Activated T-cell treated with anti-CD3 and anti-CD28 coated beads, Interleukin-2, amount 50 U/mL, for 72 hours (primary cell): ENCODE measurements at places on chromosomes 3 and 15. TPM values are rescaled to one million over a fixed set of nuclear protein-coding genes. Genes with fewer than 3 reads are reported as not detected.

GRCh38 chr15:36914960-36915808, 185.2 kb downstream of the MEIS2 start:
- H3K27me3 ChIP-seq: no peaks in the 10 kb centered on the region
- no peaks in the 10 kb centered on the region for H3K4me1 ChIP-seq
- H3K36me3 ChIP-seq: no peaks in the 10 kb centered on the region

GRCh38 chr15:28900041-28900891, 14.5 kb downstream of the APBA2 start:
- no peak overlapping the region for H3K4me3 ChIP-seq
- H3K27me3 ChIP-seq: no peaks in the 10 kb centered on the region
- peak overlapping the region; percentile 26 for H3K27ac ChIP-seq
- DNase-seq: no peak

The ARPIN gene
- not detected for total RNA-seq

The MESP2 gene
- not detected for total RNA-seq

GRCh38 chr15:58284293-58284692, 146.1 kb downstream of the AQP9 start:
- H3K4me1 ChIP-seq: peaks cover 10% of the 10 kb centered on the region
- H3K27ac ChIP-seq: no peak overlapping the region
- no peaks in the 10 kb centered on the region for H3K27me3 ChIP-seq
- H3K4me3 ChIP-seq: no peak overlapping the region
- DNase-seq: no peak

- H3K36me3 ChIP-seq: no peaks in the 10 kb centered on the region
- H3K4me1 ChIP-seq: peaks cover 21% of the 10 kb centered on the region
- H3K27me3 ChIP-seq: peaks cover 57% of the 10 kb centered on the region
- H3K4me3 ChIP-seq: peak overlapping the region; percentile 85
- peak; percentile 82 for DNase-seq
These were observed 19.2 kb upstream of the CORO2B start for GRCh38 chr15:68559345-68560310.
